ENCODE measurements at places on chromosomes 6 and 20. TPM values are rescaled to one million over a fixed set of nuclear protein-coding genes. Genes with fewer than 3 reads are reported as not detected.

DNA sequence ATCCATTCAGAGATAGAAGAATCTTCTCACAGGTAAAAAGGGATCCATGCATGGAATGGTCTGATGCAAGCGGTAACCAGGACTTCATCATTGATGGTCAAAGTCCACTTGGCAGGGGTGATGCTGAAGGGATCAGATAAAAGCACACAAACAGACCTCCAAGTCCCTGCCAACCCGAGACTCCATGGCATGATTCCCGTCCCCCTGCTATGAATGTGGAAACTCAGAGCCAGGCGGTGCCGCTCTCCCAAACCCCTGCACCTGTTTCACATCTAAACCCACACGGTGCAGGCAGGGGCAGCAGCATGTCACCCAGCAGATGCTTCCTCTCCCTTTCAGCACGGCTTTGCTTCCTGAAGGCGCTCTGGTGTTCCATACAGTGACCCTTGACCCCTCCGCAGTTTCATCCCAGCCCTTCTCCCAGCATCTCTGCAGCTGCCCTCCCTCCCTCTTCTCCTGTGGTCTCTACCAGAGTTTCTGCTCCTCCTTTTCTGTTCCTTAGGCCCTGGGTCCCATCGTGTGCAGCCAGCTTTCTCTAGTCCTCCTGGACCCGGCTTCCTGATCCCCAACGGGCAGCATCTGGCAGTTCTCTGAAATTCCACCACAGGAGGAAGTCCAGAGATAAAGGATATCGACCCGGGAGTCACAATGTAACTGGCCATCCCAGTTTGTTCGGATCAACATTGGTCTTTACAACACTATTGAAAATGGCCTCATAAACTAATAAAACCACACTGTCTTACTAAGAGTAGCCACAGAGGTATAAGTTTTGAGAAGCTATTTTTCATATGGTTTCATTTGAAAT lies 235.0 kb downstream of the TTLL2 start:
- H3K27me3 ChIP-seq, result no peaks in the 10 kb centered on the region
- DNase-seq, result peak; percentile 49
- no peaks in the 10 kb centered on the region for H3K4me1 ChIP-seq
- H3K27ac ChIP-seq, result no peak overlapping the region

DNA sequence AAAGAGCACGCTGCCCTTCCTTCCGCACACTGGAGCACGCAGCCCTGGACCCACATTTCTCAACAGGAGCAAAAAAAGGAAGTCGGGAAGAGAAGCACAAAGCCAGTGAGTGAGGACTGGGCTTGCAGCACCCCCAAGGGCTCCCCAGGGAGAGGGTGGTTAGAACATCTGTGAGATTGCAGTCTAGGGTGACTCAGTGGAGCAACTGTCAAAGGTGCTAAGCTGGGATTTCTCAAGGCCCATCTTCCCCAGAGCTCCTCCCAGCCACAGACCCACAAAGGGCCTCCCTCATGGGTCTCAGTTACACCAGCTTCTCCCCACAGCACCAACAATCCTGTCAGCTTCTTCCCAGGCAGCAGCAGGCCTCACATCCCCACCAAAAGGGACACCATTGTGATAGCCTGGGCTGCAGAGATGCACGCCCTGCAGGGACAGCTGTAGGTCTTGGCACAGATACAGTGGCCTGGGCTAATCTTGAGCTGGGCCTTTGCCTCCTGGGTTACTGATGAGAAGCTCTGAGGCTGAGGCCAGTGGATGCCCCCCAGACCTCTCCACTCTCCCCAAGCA lies 39.6 kb upstream of the CD93 start:
- H3K36me3 ChIP-seq, result no peaks in the 10 kb centered on the region
- DNase-seq, result no peak
- peak overlapping the region; percentile 57 for H3K27ac ChIP-seq
- no peak overlapping the region for H3K4me3 ChIP-seq
- H3K27me3 ChIP-seq, result no peaks in the 10 kb centered on the region

FAM162B gene
- 0.57 TPM for total RNA-seq

TREML4 gene
- not detected for total RNA-seq

- no peak overlapping the region for H3K4me3 ChIP-seq
- H3K36me3 ChIP-seq, result no peaks in the 10 kb centered on the region
- H3K4me1 ChIP-seq, result no peaks in the 10 kb centered on the region
Observed at GRCh38 chr20:2125474-2126112, 24.0 kb downstream of the STK35 start.

CBLN4 gene
- 0.10 TPM for total RNA-seq

- no peak overlapping the region for H3K27ac ChIP-seq
- no peak for DNase-seq
- no peaks in the 10 kb centered on the region for H3K36me3 ChIP-seq
- H3K4me1 ChIP-seq, result no peaks in the 10 kb centered on the region
- H3K4me3 ChIP-seq, result no peak overlapping the region
- H3K27me3 ChIP-seq, result no peaks in the 10 kb centered on the region
Observed at GRCh38 chr20:56994006-56994405, 272.4 kb downstream of the BMP7 start.

DNA sequence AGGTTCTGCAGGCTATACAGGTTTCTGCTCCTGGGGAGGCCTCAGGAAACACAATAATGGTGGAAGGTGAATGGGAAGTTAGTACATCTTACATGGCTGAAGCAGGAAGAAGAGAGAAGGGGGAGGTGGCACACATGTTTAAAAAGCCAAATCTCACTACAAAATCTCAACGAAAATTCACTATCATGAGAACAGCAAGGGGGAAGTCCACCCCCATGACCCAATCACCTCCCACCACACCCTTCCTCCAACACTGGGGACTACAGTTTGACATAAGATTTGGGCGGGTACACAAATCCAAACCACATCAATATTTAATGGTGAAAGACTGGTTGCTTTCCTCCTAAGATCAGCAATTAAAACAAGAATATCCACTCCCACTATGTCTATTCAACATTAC lies 13.8 kb upstream of the POLR1H start:
- DNase-seq, result no peak
- H3K4me3 ChIP-seq, result no peak overlapping the region
- H3K4me1 ChIP-seq, result no peaks in the 10 kb centered on the region
- H3K36me3 ChIP-seq, result no peaks in the 10 kb centered on the region

DNA sequence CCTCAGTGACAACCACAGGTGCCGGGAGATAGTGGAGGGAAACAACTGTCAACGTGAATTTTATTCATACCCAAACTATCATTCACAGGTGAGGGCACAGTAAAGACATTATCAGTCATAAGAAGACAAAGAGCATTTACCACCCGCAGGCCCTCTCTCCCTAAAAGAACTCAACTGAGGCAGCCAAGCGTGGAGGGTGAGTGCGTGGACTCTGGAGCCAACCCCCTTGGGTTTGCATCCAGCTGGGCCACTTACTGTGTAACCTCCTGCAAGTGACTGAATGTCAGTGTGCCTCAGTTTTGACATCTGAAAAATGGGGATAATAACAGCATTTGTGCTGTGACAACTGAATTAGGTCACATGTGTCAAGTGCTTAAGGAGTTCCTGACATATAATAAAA lies 70.6 kb upstream of the KCNK16 start:
- H3K36me3 ChIP-seq, result no peaks in the 10 kb centered on the region
- no peak overlapping the region for H3K27ac ChIP-seq
- no peak overlapping the region for H3K4me3 ChIP-seq
- DNase-seq, result no peak
- no peaks in the 10 kb centered on the region for H3K27me3 ChIP-seq
- no peaks in the 10 kb centered on the region for H3K4me1 ChIP-seq

- DNase-seq, result no peak
- H3K4me3 ChIP-seq, result no peak overlapping the region
- peaks cover 3% of the 10 kb centered on the region for H3K4me1 ChIP-seq
- no peaks in the 10 kb centered on the region for H3K36me3 ChIP-seq
Observed at GRCh38 chr6:26211963-26212362, 124.7 kb downstream of the HFE start.

- H3K27me3 ChIP-seq, result no peaks in the 10 kb centered on the region
- peaks cover 5% of the 10 kb centered on the region for H3K4me1 ChIP-seq
- no peak for DNase-seq
- no peaks in the 10 kb centered on the region for H3K36me3 ChIP-seq
Observed at GRCh38 chr20:11216451-11217314, 542.9 kb upstream of the JAG1 start.

- H3K4me3 ChIP-seq, result peak overlapping the region; percentile 46
- H3K4me1 ChIP-seq, result no peaks in the 10 kb centered on the region
- no peaks in the 10 kb centered on the region for H3K36me3 ChIP-seq
- DNase-seq, result peak; percentile 88
Observed at GRCh38 chr6:2634139-2634964, 116.4 kb downstream of the MYLK4 start.

LY6G6F gene
- total RNA-seq, result not detected

EYA4 gene
- 0.05 TPM for total RNA-seq

DNA sequence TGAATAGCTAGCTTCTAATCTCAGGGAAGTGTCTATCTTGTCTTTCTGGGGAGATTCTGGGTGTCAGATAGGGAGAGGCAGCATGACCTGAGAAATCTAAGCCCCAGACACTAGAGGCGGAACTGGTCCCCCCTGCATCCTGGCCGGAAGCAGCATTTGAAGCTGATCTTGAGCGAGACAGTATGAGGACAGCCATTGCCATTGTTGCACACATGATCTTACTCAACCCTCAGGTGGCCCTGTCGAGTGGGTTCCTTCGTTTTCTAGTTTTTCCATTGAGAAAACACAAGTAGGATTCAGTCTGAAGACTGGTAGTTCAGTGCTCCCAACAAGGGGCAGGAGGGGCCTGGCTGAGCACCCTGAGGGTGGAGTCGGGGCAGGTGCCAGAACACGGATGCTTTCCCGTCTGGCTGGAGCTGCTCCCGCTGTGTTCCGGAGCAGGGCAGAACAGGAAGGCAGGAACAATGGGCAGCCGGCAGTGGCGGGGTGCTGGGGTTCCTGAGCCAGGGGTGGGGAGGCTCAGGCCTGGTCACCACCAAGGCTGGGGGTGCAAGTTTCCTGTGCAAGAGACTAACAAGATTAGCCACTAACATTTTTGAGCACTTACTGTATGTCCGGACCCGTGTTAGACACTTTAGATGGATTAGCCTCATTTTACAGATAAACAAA lies 7.9 kb upstream of the SDCBP2 start:
- no peaks in the 10 kb centered on the region for H3K36me3 ChIP-seq
- no peak overlapping the region for H3K27ac ChIP-seq
- H3K4me1 ChIP-seq, result no peaks in the 10 kb centered on the region
- no peak overlapping the region for H3K4me3 ChIP-seq

KIF6 gene
- 0.08 TPM for total RNA-seq

GRCh38 chr6:52125572-52125971 lies 38.2 kb upstream of the PKHD1 start:
- no peak overlapping the region for H3K4me3 ChIP-seq
- H3K27me3 ChIP-seq, result no peaks in the 10 kb centered on the region
- H3K27ac ChIP-seq, result no peak overlapping the region
- no peaks in the 10 kb centered on the region for H3K4me1 ChIP-seq
- H3K36me3 ChIP-seq, result no peaks in the 10 kb centered on the region

GRCh38 chr6:159117046-159117445 lies 52.2 kb upstream of the FNDC1 start:
- DNase-seq, result no peak
- no peak overlapping the region for H3K4me3 ChIP-seq
- H3K27ac ChIP-seq, result no peak overlapping the region
- no peaks in the 10 kb centered on the region for H3K36me3 ChIP-seq
- H3K4me1 ChIP-seq, result no peaks in the 10 kb centered on the region
- H3K27me3 ChIP-seq, result no peaks in the 10 kb centered on the region

PDE10A gene
- total RNA-seq, result 0.37 TPM

DNA sequence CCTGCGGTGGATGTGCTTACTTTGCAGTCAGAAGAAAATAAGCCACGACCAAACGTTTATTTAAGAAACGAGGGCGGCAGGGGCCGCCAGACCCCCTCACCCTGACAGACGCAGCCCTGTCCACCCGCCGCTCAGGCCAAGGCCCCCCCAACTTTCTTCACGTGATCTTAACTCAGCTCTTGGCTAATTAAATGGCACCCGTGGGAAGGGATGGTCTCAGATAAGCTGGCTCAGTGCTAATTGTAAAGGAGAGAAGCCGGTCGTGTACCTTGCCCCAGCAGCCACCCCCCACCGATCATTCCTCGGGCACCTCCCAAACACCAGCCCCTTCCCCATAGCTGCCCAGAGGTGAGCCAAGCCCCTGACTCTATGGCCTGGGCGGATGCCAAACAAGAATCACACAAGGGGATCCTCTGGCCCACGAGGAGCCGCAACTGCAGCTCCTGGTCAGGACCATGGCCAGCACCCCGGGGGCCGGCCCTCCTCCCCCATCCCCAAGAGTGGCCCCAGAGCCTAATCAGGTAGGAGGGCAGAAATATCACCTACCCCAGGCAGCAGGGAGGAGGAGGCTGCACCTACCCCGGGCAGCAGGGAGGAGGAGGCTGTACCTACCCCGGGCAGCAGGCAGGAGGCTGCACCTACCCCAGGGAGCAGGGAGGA lies 11.2 kb downstream of the KCNQ2 start:
- H3K4me3 ChIP-seq, result no peak overlapping the region
- H3K4me1 ChIP-seq, result no peaks in the 10 kb centered on the region
- no peak overlapping the region for H3K27ac ChIP-seq
- H3K27me3 ChIP-seq, result no peaks in the 10 kb centered on the region

DNA sequence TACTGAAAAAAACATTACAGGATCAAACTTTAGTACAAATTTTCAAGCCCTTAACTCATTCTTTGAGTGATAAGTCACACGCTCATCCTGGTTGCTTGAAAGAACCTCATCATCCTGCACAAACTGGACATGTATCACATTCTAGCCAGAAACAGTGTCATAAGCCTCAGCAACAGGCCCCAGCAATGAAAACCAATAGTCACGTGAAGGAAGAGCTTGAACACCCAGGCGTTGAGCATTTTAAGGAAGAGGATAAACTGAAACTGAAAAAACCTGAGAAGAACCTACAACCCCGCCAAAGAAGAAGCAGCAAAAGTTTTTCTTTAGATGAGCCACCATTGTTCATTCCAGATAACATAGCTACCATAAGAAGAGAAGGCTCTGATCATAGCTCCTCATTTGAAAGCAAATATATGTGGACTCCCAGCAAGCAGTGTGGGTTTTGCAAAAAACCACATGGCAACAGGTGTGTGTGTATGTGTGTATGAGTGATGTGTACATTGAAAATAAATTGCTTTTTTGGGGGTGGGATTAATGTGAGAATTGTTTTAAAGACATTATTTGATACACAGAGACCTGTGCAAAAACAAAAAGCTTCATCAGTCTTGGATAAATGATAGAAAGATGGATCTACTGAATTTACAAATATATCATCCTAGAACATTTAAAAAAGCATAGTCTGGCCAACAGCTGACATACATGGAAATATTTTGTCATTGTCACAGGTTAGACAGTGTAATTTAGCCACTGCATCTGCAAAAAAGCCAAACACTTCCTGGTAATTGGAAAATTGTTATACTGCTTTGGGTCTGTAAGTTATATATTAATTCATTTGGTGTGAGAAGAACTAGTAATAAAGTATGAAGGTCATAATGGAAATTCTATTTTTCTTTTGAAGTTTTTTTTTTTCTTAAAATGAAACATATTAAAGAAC lies 50.1 kb downstream of the PHF3 start:
- no peak overlapping the region for H3K4me3 ChIP-seq
- peak overlapping the region; percentile 14 for H3K27ac ChIP-seq
- no peaks in the 10 kb centered on the region for H3K36me3 ChIP-seq
- H3K4me1 ChIP-seq, result no peaks in the 10 kb centered on the region
- no peaks in the 10 kb centered on the region for H3K27me3 ChIP-seq

- H3K27ac ChIP-seq, result no peak overlapping the region
- H3K36me3 ChIP-seq, result no peaks in the 10 kb centered on the region
- H3K27me3 ChIP-seq, result no peaks in the 10 kb centered on the region
Observed at GRCh38 chr6:27966044-27966443, 9.0 kb downstream of the OR2B6 start.

ABCF1 gene
- total RNA-seq, result 43.6 TPM

KCNB1 gene
- total RNA-seq, result 1.9 TPM

GABRR1 gene
- 0.21 TPM for total RNA-seq

EPPIN gene
- total RNA-seq, result not detected

GRCh38 chr6:168122011-168122410 lies 43.0 kb upstream of the FRMD1 start:
- no peaks in the 10 kb centered on the region for H3K4me1 ChIP-seq
- DNase-seq, result peak; percentile 10
- H3K36me3 ChIP-seq, result no peaks in the 10 kb centered on the region

Data from colonic mucosa (tissue), 4 donors.